Brain microvascular endothelial cell (primary cell): ENCODE measurements at places on chromosomes 2 and 18.

GRCh38 chr2:238475566-238475965 is 48.8 kb downstream of the ASB1 start:
- DNase-seq, result no peak

DNA sequence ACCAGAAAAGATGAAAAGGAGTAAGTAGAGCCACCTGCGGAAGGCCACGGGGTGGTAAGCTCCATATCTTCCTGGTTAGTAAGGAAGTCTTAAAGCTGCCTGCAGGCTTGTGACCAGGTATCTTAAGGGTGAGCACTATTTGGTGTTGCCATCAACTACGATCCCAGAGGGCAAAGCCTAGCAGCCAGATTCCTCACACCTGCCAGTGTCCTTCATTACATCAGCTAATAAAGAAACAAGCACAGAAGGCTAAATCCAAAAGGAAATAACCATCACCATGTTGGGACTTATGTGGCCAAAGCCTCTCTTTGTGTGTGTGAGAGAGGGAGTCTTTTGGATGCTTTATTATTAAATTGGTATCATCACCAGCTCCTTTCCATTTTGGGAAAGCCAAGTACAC is 123.5 kb downstream of the ALK start:
- DNase-seq, result no peak

DNA sequence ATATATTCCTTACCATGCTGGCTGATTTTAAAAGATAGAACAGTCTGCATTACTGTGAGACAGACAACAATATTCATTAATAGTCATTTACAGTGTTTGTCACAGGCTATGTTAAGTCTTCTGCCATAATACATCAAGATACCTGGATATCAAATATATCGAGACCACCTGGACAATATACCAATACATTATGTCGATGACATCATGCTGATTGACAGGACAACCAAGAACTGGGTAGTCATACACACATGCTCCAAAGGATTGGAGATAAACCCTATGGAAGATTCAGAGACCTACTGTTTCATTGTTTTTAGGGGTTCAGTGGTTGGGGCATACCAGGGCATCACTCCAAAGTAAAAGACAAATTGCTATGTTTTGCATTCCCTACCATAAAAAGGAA is 26.5 kb upstream of the SMCHD1 start:
- DNase-seq, result no peak

- DNase-seq, result no peak
These were observed 688.6 kb downstream of the NRXN1 start for GRCh38 chr2:50343150-50343830.

DNA sequence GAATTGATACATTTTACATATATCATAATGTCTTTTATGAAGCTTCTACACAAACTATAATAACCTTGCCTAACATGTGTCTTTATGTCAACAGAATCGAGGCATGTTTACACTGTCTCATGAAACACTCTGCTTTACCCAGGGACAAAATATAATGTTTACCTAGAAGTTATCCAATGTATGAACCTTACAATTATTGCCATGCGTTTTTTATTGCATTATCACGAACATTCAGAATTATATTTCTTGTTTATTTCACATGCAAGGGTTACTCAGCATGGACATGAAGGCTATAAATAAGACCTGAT is 19.8 kb downstream of the LONRF2 start:
- DNase-seq, result no peak

DNA sequence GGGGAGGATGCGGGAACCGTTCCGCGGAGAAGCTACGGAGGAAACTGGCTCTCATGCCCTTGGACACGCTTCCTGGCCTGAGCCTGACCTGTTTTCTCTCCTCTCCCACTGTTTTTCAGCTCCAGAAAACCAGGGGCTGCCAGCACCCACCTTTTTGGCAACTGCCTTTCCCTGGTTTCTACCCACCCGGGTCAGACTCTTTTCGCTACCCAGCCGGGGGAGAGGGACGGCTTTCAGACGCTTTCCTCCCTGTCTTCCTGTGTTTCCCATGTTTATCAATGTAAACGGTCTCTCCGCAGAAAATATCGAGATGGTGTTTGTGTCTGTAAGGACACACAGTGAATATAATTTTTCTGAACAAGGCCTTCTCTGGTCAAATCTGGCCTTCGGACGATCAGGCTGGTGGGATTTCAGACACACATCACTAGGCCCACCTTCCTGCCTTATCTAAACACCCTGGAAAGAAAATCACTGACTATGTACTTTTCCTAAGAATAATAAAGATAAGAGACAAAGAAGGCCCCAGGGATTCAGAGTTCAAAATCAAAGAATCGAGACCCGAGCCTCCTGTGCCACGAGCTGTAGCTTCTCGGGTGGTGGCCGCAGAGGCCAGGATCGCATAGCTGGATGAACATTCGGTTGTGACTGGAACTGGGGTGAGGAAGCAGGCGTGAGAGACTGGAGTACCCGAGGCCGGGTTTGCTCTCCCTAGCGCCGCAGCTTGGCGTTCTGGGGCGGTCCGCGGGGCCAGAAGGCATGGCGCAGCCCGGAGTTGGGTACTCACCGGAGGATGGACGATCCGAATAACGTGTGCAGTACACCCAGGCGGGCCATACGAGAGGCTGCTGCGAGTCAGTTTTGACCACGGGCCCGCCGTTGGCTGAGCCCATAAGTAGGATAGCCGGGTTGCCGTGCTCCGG is 1.7 kb downstream of the EN1 start:
- DNase-seq, result no peak

DNA sequence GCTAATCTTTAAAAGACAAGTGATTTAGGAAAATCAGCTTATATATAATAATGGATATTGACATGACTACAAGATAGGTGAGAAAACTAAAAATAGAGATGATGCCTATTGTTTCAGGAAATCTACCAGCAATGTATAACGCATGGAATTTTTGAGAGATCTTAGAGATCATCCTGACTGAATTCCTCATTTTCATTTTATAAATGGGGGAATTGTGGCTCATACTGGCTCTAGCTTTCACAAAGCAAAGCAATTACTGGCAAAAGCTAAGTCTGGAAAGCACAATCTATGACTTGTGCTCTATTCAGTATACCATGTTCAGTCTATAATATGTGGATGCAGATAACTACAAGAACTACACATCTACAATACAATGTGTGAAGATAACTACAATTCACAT is 51.9 kb upstream of the FANCL start:
- no peak for DNase-seq

GRCh38 chr2:62938126-62938525 is 112.5 kb upstream of the OTX1 start:
- DNase-seq, result no peak

GRCh38 chr2:134282629-134283400 is 28.9 kb downstream of the MGAT5 start:
- no peak for DNase-seq

GRCh38 chr18:3481696-3482210 is 31.8 kb downstream of the TGIF1 start:
- DNase-seq, result no peak

GRCh38 chr18:49850636-49851035 is 37.3 kb upstream of the ACAA2 start:
- DNase-seq, result no peak
